H9 (cell line): ENCODE measurements at places on chromosomes 5 and 9.
A peak's percentile ranks its signal among the peaks of the same experiment; 100 is the strongest.

GRCh38 chr5:94693043-94693822 lies 74.8 kb downstream of the SLF1 start:
- no peak for DNase-seq

GRCh38 chr5:140424135-140424534 lies 22.5 kb downstream of the ANKHD1 start:
- DNase-seq: no peak

GRCh38 chr5:172074896-172075295 lies 68.5 kb upstream of the FBXW11 start:
- DNase-seq: no peak

DNA sequence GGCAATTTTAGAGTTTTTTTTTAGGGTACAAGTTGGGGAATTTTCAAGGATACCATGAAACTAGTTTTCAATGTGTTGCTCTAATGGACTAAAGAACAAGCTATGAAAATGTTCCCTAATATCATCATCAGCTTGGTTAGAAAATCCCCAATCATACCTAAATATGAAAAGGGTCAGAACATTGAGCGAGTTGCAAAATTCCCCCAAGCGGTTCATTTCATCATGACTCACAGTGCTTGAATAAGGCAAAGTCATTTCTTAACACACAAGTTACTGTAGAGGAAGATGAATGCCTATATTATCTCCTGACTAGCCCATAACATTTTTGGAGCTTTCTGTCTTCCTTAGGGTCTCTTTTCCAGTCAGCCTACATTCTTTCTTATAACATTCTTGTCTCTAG lies 62.7 kb downstream of the ST8SIA4 start:
- no peak for DNase-seq

GRCh38 chr5:136066661-136067271 lies 38.0 kb downstream of the TGFBI start:
- peak; percentile 27 for DNase-seq

GRCh38 chr9:34380511-34381315 lies 4.0 kb upstream of the MYORG start:
- peak; percentile 92 for DNase-seq

- DNase-seq: no peak
Measured at GRCh38 chr9:28342815-28343338, 769.6 kb upstream of the C9orf72 start.

GRCh38 chr9:38339496-38339895 lies 53.0 kb upstream of the ALDH1B1 start:
- DNase-seq: no peak

DNA sequence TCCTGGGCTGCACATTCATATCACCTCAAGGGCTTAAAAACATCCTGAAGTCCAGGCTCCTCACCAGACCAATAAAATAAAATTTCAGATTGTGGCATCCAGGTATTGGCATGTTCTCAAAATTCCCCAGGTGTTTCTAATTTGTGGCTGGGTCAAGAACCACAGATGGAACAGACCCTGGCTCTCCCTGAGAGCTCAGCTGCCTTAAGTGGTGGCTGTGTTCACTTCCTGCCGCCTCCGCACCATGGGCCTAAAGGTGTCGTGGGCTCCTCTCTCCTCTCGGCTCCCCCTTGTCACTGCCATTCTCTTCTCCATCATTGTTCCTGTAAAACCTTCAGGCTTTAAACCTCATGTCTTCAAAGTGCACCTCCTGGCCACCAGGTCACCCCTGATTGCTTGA lies 17.8 kb upstream of the CCNJL start:
- no peak for DNase-seq
